ENCODE measurements at places on chromosomes 3 and 15.

DNA sequence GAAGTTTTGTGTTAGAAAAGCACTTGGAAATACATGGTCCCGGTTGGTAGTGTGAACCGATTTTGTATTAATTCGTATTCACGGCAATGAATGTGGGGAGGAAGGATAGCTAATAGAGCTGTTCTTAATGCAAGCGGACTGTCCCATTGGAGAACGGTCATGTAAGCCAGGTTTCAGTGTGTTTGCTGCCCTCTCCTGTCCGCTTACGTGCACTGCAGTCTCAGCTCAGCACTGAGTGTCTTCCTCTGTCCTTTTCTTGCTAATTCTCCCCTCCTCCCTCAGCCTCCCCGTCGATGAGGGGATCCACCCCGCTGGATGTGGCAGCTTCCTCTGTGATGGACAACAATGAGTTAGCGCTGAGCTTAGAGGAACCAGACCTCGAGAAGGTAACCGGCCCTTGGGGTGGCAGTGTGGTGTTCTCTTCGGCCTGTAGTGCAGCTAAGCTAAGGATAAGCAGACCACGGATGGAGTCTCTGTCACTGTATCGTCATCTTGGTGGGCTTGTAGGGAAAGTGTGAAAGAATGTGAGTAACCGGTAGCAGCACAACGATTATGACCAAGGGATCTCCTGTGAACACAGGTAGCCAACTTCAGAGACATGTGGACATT lies 267.5 kb upstream of the CHRM5 start:
- peak; percentile 32 for DNase-seq

DNA sequence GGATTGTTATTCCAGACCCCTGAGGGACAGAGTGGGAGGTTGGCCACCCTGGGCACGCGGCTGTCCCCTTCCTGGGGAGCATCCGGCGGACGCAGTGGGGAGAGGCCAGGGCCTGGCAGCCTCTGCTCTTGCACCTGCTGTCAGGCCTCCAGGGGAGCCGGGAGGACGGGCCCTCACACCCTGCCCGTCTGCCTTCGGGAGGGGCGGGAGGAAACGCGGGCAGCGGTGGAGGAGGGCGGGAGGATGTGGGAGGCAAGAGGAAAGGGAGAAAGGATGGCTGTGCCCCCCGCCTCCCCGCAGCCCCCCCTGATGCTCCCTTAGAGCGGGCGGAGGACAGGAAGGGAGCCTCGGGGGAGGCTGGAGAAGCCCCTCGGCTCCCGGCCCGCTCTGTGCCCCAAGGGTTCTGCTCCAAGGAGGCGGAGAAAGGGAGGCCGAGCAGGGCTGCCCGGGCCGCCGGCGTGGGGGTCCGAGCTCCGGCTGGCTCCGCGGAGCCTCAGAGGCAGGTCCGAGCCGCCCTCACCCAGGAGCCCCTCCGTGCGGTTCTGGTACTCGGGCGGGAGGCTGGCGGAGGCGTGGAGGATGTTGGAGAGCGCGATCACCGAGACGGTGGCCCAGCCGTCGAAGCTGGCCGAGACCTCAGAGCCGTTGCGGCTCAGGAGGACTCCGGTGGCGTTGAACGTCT lies 40.9 kb downstream of the MUC20 start:
- no peak for DNase-seq

- no peak for DNase-seq
Observed at GRCh38 chr3:192422321-192422996, 304.9 kb downstream of the FGF12 start.

GRCh38 chr15:65790694-65791334 lies 1.3 kb downstream of the DENND4A start:
- DNase-seq, result no peak

- DNase-seq, result no peak
Observed at GRCh38 chr3:12841970-12842328, 584 bp upstream of the RPL32 start.

GRCh38 chr15:29280514-29280913 lies 10.9 kb upstream of the NSMCE3 start:
- no peak for DNase-seq

DNA sequence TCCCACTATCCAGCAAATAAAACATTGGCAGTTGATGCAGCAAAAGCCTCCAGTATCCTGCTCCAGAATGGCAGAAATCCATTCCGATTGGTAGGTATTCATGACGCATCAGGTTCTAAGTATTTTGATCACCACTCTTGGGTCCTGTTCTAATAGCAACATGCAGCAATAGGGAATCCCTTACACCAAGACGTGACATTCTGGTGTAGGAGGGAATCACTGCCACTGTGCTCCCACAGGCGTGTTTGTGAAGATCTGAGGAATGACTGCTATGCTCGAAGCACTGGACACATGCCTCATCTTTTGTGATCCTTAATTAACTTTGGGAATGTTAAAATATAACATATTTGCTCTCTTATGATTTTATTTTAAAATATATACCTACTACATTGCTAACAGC lies 552.9 kb downstream of the MECOM start:
- no peak for DNase-seq

DNA sequence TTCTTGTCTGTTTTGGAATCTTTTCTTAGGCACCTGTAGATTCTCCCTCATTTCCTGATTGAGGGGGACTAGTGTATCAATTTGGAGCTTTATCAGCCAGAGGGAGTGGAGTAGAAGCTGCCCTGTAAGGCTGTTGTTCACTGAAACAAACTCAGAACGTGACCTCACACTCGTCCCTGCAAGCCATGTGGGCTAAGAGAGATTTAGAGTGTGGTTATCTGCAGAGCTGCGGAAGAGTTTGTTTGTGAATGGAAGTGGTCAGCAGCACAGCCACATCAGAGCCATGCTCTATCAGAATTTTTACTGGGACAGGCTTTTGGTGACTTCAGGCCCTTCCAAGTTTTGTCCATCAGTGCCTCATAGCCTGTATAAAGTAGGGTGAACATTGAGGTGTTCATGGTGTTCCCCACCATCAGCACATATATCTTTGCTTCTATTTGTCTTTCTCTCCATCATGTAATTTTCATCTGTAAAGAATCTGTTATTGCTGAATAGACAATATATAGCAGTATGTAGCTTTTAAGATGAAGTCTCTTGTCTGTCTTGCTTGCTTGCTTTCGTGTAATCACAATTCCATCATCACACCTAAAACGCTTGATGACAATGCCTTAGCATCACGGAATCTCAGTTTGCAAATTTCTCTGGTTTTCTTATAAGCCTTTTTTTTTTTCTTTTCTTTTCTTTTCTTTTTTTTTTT lies 37.0 kb downstream of the LARS2 start:
- no peak for DNase-seq

DNA sequence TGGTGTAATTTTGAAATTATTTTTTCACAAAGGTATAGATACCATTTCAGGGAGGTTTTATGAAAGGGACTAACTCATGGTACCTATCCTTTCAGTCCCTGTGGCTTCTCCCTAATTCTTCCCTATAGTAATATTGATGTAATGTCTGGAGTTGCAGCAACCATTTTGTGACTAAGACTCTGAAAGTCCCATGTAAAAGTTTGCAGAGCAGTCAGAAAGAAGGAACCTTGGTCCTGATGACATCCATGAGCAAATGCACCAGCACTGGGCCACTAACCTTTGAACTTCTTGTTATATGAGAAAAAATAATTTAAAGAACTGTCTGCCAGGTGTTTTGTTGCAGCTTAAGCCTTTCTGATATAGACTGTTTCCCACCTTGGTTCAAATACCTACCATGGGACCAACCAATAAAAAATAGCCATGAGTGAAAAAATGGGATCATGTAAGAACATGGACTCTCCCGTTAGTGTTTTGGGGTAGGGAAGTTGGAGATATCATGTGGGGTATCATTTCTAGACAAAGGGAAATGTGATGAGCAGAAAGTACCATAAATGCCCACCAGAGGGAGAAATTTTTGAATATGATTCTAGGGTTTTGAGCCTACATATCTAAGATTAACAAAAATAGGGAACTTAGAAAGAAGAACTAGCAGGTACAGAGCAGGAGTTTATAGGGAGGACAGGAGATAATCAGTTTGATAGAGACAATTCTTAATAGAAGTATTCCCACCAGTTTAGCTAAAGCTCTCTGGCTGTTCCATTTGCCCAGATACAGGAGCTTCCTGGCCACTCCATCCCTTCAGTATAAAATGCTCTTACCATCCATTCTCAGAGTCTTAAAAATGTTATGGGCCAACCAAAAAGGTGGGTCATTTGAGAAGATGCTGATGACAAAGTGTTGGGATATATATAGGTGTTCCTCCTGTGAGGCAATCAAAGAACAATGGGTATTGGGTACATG lies 3.4 kb upstream of the CPOX start:
- DNase-seq, result no peak
